ENCODE measurements at places on chromosomes 4 and X. TPM values are rescaled to one million over a fixed set of nuclear protein-coding genes. Genes with fewer than 3 reads are reported as not detected.

- no peak for DNase-seq
Observed at GRCh38 chrX:102784550-102784949, 64.0 kb downstream of the GPRASP3 start.

DNA sequence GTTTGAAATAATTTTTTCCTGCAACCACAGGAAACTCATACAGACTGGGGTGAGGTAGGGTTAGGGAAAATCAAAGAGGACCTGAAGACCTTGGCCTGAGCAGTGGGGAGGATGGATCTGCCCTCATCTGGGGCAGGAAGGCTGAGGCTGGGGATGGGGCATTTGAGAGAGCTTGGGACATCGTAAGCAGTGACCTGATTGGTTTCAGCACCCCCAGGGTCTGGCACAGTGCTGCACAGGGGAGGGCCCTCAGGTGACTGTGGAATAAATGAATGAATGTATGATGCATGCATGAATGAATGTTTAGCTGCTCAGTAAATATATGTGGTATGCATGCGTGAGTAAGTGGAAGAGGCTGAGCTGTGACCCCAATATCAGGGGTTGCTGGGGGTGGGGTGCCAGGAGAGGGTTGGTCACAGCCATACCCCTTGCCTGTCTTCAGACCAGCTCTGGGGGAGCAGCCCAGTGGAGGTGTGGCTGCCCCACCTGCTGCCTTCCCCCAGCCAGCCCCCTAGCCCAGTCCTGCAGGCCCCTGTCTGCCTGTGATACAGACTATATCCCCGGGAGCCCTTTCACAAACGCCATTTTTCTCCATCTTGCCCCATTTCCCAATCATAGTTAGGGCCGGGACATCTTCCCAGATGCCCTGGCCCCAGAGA lies 11.0 kb upstream of the TNIP2 start:
- DNase-seq = no peak

- DNase-seq = no peak
Observed at GRCh38 chr4:161172396-161173026, 991.3 kb downstream of the FSTL5 start.

DNA sequence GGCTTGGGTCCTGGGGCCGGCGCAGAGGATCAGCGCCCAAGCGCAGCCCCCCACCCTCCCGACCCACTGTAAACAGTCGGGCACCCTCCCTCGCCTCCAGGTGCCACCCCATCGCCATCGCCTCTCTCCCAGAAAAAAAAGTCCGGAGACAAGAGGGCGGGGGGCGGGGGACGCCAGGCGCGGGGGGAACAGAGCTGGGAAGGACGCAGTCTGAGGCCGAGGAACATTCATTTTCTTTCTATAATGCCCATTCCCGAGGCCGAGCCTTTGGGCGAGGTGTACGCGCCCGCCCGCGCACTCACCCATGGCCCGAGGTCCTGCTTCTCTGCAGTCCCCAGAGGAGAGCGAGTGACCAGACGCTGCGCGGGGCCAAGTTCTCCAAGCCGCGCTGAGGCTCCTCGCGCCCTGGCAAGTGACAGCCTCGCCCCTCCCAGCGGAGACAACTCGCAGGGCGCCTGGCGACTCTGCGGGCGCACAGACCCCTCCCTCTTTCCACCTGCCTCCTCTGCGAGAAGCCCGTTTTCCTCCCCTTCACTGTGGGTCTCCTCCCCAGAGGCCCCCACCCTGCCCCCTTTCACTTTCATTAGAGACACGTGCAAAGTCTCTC lies 63.5 kb upstream of the WDR17 start:
- DNase-seq = no peak

GRCh38 chr4:128287141-128287870 lies at the start of gene PGRMC2:
Gene PGRMC2, minus strand, starts transcription at chr4:128287813. Its CDS starts 23 bp downstream, at chr4:128287790.
- DNase-seq = no peak

GRCh38 chr4:14743172-14743571 lies 259.1 kb upstream of the CPEB2 start:
- DNase-seq = no peak

- no peak for DNase-seq
Observed at GRCh38 chrX:152989292-152989658, 4.6 kb downstream of the PNMA5 start.

DNA sequence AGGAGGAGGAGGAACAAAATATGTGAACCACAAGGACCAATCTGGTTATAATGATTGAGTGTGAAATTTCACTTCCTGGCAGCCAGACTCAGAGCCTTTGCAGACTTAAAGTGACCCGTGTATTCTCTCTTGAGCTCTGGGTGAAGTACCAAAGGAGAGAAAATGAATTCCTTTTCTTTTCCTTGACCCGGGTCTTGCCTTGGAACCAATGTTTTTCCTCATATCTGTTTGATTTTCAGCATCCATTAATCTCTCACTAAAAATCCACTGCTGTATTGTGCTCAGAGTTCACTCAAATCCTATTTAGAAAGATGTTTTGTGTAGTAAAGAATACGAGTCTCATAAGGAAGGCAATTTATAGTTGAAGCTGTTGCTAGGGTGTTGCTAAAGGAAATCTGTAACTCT lies 78.3 kb upstream of the C1QTNF7 start:
- no peak for DNase-seq

DNA sequence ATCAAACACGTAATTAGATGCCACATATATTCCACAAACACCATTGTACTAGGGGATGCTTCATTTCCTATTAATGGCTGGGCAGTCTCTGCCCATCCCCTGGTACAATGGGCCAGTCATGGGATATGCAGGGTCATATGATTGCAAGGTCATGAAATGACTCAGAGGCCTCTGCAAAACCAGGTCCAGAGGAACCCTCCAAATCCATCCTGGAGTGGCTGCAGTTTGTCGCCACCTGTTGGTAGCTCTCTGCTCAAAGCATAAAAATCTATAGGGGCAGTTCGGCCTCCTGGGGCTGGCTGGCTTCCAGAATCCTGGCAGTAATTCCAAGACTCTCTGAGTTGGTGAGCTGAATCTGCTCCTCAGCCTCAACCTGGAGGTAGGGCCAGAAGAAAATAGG lies 22.9 kb upstream of the PUDP start:
- no peak for DNase-seq

The GUCY1B1 gene
- 2.2 TPM for polyA plus RNA-seq
